ENCODE measurements at places on chromosomes 3 and 15. TPM values are rescaled to one million over a fixed set of nuclear protein-coding genes. Genes with fewer than 3 reads are reported as not detected.

NPAP1 gene
- 0.12 TPM for total RNA-seq

SLC22A13 gene
- total RNA-seq = 0.32 TPM

PTH1R gene
- total RNA-seq = 14.5 TPM

IMPG2 gene
- total RNA-seq = 0.21 TPM

RNF7 gene
- 69.3 TPM for total RNA-seq

ATRIP gene
- total RNA-seq = 5.9 TPM

SPTSSB gene
- total RNA-seq = not detected

LRRIQ4 gene
- not detected for total RNA-seq

NR1I2 gene
- total RNA-seq = 0.21 TPM

MAP2K5 gene
- 25.5 TPM for total RNA-seq

SERPINI2 gene
- 2.3 TPM for total RNA-seq

KLF15 gene
- total RNA-seq = 40.1 TPM

HTR3E gene
- not detected for total RNA-seq

BTLA gene
- 0.86 TPM for total RNA-seq

TMC3 gene
- not detected for total RNA-seq

TNFSF10 gene
- 168 TPM for total RNA-seq

RASGRF1 gene
- 82.6 TPM for total RNA-seq

REC114 gene
- total RNA-seq = not detected

CCR2 gene
- 15.8 TPM for total RNA-seq

ACKR4 gene
- total RNA-seq = 8.5 TPM

GOLGA6D gene
- not detected for total RNA-seq

GOLGA8S gene
- 0.53 TPM for total RNA-seq

PPM1L gene
- 14.9 TPM for total RNA-seq

CYP8B1 gene
- total RNA-seq = not detected

ARIH1 gene
- total RNA-seq = 149 TPM

C3orf85 gene
- total RNA-seq = not detected

CSNK1G1 gene
- total RNA-seq = 19.8 TPM

RAB27A gene
- 63.4 TPM for total RNA-seq

TNFAIP8L3 gene
- total RNA-seq = 10.4 TPM

NPHP3 gene
- total RNA-seq = 31.2 TPM

ARMC8 gene
- total RNA-seq = 45.3 TPM

GABPB1 gene
- total RNA-seq = 17.8 TPM

AGBL1 gene
- 12.0 TPM for total RNA-seq

GOLGA8B gene
- total RNA-seq = 55.5 TPM

SCAMP2 gene
- 122 TPM for total RNA-seq

CHRD gene
- total RNA-seq = 4.1 TPM

KLHL40 gene
- total RNA-seq = not detected

TMOD3 gene
- total RNA-seq = 73.7 TPM

C3orf52 gene
- 16.4 TPM for total RNA-seq

LEKR1 gene
- total RNA-seq = 5.8 TPM

RHOV gene
- 1.5 TPM for total RNA-seq

MST1R gene
- total RNA-seq = 27.3 TPM

FANCD2OS gene
- total RNA-seq = not detected

CD200 gene
- total RNA-seq = 4.4 TPM

TARS3 gene
- 11.7 TPM for total RNA-seq

IQSEC1 gene
- 82.3 TPM for total RNA-seq

PLEKHO2 gene
- 68.3 TPM for total RNA-seq

P2RY13 gene
- 14.4 TPM for total RNA-seq

ADAMTS9 gene
- 11.7 TPM for total RNA-seq

GTF2A2 gene
- 89.4 TPM for total RNA-seq

ZBTB47 gene
- total RNA-seq = 20.0 TPM

IL17RC gene
- 27.2 TPM for total RNA-seq

ACTRT3 gene
- 0.92 TPM for total RNA-seq

ARL14 gene
- total RNA-seq = not detected

GHSR gene
- not detected for total RNA-seq

SLC28A2 gene
- 0.21 TPM for total RNA-seq

SHQ1 gene
- total RNA-seq = 16.8 TPM
